ENCODE measurements at places on chromosomes 2 and 18.

- no peak for DNase-seq
These were observed 20.6 kb downstream of the EHD3 start for GRCh38 chr2:31254237-31255203.

GRCh38 chr2:181752301-181752700 lies 72.0 kb upstream of the NEUROD1 start:
- DNase-seq, result no peak

DNA sequence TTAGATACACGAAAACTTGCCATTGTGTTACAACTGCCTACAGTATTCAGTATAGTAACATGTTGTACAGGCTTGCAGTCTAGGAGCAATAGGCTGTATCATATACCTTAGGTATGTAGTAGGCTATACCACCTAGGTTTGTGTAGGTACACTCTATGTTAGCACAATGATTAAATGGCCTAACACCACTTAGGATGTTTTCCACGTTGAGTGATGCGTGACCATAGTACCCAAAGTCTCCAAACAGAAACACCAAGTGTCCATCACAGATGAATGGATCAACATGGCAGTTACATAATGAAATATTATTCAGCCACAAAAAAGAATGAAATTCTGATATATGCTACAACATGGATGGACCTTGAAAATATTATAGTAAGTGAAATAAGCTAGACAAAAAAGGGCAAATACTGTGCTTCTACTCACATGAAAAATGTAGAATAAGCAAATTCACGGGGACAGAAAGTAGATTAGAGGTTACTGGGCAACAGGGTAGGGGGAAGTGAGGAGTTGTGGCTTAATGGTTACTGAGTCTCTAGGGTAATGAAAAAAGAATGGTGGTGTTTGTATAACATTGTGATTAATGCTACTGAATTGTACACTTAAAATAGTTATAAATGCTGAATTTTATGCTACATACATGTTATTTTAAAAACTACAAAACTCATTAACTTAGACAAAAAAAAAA lies 62.6 kb downstream of the TMEM131 start:
- DNase-seq, result no peak

DNA sequence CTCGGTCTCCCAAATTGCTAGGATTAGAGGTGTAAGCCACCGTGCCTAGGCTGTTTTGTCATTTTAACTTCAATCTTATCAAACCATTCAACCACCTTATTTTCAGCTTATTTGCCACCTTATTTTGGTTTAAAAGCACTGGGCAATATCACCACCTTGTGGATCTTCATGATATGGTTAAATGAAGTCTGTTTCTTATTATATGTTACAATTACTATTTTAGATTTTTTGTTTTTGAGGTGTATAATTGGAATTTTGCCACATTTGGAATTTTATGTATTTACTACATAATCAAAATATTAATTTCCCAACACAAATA lies 43.8 kb upstream of the SCN9A start:
- DNase-seq, result no peak

GRCh38 chr18:48153613-48154481 lies 223.4 kb upstream of the SMAD2 start:
- DNase-seq, result no peak

DNA sequence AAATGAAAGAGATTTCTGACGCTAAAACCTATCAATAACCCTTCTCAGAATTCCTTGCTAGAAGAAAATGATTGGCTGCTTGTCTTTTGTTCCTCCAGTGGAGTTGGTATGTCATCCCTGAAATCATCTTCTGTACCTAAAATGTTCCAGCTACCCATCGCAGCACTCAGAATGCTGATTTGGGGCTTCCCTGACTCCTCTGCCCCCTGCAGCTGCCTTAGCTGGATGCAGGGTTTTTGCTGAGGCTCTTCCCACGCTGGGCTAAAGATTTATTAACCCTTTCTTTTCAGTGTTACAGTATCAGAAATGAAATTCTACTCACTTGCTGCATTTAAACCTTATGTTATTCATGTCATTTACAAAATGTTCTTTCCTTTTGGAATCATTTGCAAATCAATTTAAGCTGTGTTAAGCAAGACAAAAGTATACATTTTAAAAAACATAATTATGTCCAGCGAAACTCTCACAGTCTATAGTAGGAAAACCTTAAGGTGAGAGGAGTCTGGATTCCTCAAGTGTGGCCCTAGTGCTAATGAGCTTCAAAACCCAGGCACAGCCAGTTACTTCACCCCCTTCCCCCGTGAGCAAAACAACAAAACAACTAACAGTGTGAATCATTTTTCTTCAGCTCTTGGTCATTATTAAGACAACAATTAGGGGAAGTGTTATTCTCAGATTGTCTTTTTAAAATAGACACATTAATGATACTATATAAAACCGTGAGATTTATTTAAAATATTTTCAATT lies 32.8 kb downstream of the PKP4 start:
- DNase-seq, result no peak

DNA sequence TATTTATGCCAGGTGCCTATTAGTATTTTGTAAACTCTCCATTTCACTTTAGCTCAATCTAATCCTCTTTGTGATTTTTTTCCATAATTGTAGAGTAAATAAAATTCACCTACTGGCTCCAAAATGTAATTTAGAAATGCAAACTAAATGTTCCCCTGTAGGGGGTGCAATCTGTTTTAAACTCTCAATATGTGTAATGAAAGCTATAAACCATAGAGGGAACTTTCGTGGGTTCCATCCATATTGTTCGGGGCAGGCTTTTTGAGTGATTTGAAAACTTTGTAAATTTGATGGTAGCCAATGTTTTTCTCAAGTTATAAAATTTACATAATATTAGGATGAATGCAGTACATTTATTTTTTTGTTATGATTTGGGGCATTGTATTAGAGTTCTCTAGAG lies 49.4 kb downstream of the TSPYL6 start:
- DNase-seq, result no peak

- no peak for DNase-seq
These were observed at the start of gene DCC for GRCh38 chr18:52339891-52340371. Gene DCC, plus strand, starts transcription at chr18:52340197. Its CDS starts 591 bp downstream, at chr18:52340788.

GRCh38 chr2:236173036-236173728 lies 5.0 kb upstream of the GBX2 start:
- no peak for DNase-seq

DNA sequence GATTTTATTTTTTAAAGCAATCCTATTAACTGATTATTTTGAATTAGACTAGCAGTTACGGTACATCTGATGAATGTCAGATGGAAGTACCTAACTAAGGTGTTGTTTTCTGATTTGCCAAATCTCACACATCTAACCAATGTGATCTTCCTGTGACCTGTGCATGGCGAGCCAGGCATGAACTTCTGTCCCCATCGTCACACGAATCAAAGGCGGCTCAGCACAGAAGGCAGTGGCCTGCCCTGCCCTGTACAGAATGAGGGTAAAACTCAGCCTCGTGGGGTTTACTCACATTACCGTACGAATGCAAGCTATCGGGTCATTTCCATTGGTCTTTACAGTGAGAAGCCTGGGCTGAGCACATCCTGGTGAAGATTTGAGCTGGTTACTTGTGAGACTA lies 87.3 kb downstream of the WDSUB1 start:
- DNase-seq, result no peak
